Psoas muscle (tissue), 8 donors: ENCODE measurements at places on chromosomes 16 and 17. TPM values are rescaled to one million over a fixed set of nuclear protein-coding genes. Genes with fewer than 3 reads are reported as not detected.
A peak's percentile ranks its signal among the peaks of the same experiment; 100 is the strongest.

- DNase-seq: no peak
Observed at GRCh38 chr17:67983383-67983688, 12.9 kb downstream of the C17orf58 start.

DNA sequence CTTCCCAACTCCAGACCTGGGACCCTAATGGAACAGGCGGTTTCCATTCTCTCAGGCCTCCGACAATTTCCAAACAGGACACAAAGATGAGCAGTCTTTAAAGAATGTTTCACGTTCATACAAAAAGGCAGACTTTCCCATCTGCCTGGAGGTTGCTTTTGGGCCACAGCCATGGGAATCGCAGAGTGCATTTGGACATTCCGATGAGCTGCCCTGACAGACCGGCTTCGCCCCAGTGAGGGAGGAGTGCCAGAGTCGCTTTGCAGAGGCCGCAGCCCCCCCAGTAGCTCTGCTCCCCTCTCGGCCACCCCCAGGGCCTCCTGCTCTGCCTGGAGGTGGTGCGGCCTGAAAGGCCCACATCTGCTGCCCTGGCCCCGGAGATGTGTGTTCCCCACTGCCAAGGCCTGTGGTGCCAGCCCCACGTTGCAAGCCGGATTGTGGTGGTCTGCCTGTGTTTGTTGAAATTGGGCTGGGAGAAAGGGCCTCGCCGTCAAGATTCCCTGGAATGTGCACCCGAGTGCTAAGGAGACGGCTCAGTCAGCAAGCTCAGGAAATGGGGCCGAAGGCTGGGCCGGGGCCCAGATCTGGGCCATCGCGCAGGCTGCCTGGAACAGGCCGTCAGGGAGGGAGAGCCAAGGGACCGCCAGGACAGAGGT is 89.8 kb downstream of the C16orf95 start:
- DNase-seq: peak; percentile 48

The RNF167 gene
- polyA plus RNA-seq: 151 TPM

DNA sequence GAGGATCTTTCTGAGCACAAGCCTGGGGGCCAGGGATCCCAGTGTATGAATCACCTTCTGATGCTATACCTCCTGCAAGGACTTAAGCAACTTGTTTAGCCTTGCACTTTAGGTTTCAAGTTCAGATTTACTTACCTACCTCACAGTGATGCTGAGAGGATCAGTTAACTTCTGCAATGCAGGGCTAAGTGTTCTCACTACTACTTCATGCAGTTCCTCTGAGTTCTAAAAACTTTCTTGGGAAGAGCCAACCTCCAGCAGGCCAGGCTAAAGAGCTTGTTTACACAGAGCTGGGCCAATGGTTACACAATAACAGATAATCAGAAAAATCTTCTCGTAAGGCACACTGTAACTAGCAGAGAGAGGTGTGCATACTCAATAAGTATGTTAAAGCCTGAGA is 13.0 kb downstream of the VEZF1 start:
- DNase-seq: no peak

DNA sequence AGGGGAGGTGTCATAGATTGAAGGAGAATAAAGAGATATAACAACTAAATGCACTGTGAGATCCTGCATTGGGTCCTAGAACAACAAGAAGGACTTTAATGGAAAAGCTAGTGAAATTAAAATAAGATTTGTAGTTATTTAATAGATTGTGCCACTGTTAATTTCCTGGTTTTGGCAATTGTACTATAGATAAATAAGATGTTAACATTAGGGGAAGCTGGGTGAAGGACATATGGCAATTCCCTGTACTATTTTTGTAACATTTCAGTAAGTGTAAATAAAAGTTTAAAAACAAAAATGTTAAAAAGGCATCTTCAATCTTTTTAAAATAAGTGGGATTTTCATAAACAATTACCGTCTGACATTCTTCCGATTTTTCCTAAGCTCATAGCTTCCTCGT is 258.4 kb upstream of the AXIN2 start:
- DNase-seq: no peak

- no peak for DNase-seq
Observed at GRCh38 chr17:56884483-56885311, 29.2 kb downstream of the TRIM25 start.

DNA sequence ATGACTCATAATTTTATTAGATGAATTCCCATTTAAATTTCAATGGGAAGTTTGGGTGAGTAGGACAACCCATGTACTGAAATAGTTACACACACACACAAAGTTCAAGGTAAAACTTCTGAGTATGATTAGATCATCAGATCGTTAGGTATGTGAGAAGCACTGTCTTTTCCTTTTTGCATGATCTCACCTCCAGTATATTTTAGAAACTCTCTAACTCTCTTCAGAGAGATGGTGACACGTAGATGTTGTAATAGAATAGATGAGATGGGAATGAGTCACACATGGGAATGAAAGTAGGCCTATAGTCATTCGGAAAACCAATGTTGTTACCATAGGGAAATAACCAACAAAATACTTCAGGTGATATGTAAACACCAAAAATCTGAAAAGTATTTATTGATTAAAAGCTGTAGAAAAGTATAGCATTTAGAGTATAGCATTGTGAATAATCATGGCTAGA is 22.2 kb downstream of the KRT23 start:
- DNase-seq: no peak

DNA sequence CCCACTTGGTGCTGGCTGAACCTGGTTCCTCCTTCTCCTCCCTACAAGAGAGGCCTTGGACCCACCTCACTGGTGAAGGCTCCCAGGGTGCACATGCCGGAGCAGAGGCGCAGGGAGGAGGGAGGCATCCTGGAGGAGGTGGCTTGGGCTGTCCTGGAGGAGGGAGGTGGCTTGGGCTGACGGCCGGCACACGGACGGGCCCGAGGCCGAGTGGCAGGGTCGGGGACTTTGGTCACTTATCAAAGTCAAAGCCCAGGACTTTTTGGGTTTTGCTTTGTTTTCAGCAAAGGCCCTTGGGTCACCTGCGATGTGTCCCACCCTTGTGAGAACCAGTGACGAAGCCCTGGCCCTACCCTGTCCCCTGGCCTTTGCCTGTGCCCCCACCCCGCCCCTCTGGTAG is 28.5 kb downstream of the ENDOV start:
- no peak for DNase-seq

DNA sequence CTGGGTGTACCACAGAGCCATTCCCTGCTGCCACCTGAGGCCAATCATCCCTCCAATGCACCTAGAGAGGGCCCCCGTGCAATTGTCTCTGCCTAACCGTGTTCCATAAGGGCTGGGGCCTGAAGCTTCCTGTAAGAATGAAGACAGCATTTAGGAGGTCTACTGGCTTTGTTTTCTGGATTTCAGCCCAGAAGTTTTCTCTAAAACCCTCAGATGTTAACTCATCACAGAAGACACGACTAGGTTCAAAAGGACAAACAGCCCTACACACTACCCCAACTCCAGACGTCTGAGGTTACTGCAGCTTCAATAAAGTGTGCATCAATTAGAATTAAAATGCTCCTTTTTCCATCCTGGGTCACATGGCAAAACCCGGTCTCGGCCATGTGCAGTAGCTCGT is 10.8 kb upstream of the DRG2 start:
- no peak for DNase-seq

The CCDC144A gene
- polyA plus RNA-seq: 0.20 TPM

The FBXO39 gene
- 0.01 TPM for polyA plus RNA-seq

GRCh38 chr16:28057949-28058348 is 5.6 kb downstream of the GSG1L start:
- DNase-seq: no peak

GRCh38 chr16:54542805-54543505 is 256.4 kb upstream of the IRX3 start:
- DNase-seq: no peak

DNA sequence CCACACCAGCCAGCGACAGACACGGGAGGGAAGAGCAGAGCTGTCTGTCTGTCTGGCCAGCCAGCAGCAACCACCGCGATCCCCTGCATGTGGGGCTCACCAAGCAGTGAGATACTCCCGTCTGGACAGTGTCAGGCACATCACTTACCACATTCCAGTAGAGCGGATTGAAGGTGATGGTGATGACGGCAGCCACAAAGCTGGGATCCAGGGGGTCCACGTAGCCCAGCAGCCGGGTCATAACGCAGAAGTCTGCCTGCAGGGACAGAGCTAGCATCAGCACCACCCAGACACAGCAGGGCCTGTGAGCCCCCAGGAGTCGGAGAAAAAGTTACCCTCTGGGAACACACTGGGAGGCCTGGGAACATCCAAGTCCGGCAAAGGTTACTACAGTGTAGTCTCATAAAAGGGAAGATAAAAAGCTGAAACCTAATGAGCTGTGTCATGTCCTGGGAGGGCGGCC is 14.7 kb downstream of the PEMT start:
- DNase-seq: no peak

The ENPP7 gene
- 0.04 TPM for polyA plus RNA-seq

DNA sequence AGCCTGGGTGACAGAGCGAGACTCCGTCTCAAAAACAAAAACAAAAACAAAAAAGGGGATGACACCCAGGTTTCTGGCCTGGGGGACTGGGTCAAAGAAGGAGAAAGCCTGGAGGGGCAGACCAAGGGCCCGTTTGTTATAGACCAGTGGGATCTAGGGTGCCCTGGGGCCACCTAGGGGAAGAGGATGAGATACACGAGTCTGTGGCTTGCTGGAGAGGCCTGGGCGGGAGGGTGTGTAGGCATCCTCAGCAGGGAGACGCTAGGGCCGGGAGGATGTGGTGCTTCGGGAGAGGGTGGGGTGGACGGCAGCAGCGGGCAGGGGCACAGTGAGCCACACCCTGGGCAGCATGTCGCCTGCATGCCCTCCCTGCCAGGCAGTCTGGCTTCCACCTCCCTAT is 17.1 kb upstream of the CRK start:
- DNase-seq: no peak

- DNase-seq: peak; percentile 74
Observed at GRCh38 chr16:19696328-19696727, 21.7 kb downstream of the KNOP1 start.

GRCh38 chr17:82134101-82134500 is 36.1 kb upstream of the FASN start:
- peak; percentile 70 for DNase-seq

- no peak for DNase-seq
Observed at GRCh38 chr16:79757968-79758367, 157.4 kb upstream of the MAF start.

The EMP2 gene
- polyA plus RNA-seq: 22.8 TPM

DNA sequence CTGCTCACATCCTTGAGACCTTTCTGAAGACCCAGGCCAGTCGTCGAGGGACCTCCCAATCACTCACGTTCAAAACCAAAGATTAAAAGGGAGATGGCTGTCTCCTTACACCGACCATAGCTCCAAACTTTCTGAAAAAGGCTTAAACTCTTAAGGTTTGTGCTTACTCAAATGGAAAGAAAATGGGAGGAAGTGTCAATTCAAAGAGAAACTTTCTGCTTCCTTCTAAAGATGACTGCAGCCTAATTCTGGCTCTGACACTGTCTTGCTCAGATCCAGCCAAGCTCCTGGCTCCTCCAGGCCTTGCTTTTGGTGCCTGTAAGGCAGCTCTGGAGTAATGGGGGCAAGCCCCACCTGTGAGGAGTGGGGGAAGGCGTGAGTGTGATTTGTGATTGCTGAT is 54.9 kb upstream of the WSB1 start:
- DNase-seq: no peak

- DNase-seq: no peak
Observed at GRCh38 chr16:27598931-27599565, 49.1 kb downstream of the KATNIP start.

DNA sequence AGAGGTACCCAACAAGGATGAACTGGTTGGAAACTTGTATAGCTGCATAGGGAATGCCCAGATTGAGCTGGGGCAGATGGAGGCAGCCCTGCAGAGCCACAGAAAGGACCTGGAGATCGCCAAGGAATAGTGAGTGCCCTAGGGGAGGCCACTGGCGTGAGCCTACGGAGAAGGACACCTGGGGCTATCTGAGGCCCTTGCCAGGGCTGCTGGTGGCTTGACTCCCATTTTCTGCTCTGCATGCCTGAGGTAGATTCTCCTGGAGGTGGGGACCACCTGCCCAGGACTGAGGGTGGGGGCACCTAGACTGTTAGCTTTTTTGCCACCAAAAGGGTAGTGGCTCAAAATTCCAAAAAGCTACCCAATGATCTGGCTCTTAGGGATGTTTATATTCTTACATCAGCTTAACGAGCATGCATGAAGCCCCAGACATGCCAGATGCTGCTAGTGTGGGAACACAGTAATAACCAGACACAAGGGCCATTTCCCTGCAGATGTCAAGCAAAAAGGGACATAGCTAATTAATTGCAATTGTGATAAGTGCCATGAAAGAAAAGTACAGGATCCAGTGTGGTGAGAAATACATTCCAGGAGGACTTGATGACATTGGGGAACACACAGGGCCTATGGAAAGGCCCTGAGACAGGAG is 8.8 kb downstream of the ODAD4 start:
- no peak for DNase-seq

- DNase-seq: no peak
Observed at GRCh38 chr16:3907586-3907985, 27.1 kb upstream of the CREBBP start.

DNA sequence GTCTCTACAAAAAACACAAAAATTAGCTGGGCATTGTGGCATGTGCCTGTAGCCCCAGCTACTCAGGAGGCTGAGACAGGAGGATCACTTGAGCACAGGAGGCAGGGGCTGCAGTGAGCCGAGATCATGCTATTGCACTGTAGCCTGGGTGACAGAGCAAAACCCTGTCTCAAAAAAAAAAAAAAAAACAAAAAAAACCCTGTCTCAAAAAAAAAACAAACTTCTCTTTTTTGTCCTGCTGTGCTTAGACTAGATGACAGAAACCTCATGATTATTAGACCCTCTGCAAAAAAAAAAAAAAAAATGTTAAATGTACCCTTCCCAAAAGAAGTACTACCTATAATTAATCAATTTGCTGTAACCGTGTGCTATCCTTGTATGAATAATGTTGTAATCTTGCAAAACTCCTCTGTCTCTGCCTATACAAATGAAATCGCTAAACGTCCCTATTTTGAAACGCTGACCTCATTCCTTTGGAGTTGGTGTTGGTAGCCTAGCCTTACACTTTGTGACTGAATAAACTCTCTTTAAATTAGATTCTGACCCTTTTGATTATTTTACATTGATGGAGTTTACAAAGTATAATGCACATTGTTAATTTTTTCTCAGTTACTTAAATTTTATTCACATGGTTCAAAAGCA is 13.6 kb upstream of the DHRS7B start:
- DNase-seq: no peak

- DNase-seq: no peak
Observed at GRCh38 chr16:52906281-52906680, 146.4 kb downstream of the CHD9NB start.

The RASL10B gene
- 3.4 TPM for polyA plus RNA-seq

The DPEP3 gene
- polyA plus RNA-seq: not detected
